Neural progenitor cell (in vitro differentiated cells): ENCODE measurements at places on chromosomes 16 and 17. TPM values are rescaled to one million over a fixed set of nuclear protein-coding genes. Genes with fewer than 3 reads are reported as not detected.
A peak's percentile ranks its signal among the peaks of the same experiment; 100 is the strongest.

The MAP2K3 gene
- total RNA-seq = 3.5 and 9.4 TPM in 2 replicates

The GSG1L gene
- not detected in 2 replicates for total RNA-seq

- no peak for DNase-seq
Measured at GRCh38 chr17:50182783-50183420, 17.1 kb downstream of the SGCA start.

DNA sequence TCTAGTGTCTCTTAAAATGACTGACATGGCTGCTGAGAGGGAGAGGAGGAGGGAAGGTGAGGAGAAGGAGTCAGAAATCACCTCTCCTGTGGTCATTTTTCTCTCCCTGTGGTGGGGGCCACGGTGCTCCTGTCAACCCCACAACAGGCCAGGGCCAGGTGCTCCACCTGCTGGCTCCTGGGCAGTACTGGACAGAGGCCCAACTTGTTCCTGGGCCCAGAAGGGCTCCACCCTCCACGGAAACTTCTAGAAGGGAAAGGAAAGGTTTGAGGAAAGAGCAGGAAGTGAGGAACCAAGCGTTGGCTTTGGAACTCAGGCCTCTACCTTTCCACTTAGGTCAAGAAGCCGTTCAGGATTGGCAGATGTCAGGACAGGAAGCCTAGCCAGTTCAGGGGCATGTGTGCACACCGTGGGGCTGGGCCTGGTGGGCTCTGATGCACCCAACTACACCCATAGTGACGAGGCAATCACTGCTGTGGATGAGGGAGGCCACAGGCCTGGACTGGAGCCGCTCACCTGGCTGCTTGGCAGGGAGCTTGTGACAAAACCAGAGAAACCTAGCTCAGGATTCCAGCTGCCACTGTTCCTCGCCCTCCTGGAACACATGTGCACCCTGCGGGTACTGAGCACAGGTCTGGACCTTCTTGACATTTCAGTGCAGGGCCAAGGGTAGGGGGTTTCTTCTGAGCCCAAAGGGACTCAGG lies 36.1 kb downstream of the WNT3 start:
- DNase-seq = peak; percentile 62

DNA sequence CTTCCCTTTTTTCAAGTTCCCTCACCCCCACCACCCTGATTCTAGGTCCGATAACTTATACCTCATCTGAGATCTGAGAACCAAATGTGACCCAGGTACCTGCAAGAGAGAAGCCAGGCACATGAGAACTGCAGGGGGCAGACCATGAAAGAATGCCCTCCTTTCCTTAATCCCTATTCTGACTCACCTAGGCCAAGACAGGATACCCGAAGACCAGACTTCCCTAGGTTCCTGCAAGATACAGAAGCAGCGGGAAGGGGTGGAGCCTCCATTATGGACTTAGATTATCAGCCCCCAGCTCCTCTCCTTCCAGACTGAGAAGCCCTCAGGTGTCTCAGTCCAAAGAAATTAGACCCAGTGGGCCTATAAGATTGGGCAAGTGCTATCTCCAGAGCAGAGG lies 2.1 kb downstream of the KCNAB3 start:
- DNase-seq = no peak

DNA sequence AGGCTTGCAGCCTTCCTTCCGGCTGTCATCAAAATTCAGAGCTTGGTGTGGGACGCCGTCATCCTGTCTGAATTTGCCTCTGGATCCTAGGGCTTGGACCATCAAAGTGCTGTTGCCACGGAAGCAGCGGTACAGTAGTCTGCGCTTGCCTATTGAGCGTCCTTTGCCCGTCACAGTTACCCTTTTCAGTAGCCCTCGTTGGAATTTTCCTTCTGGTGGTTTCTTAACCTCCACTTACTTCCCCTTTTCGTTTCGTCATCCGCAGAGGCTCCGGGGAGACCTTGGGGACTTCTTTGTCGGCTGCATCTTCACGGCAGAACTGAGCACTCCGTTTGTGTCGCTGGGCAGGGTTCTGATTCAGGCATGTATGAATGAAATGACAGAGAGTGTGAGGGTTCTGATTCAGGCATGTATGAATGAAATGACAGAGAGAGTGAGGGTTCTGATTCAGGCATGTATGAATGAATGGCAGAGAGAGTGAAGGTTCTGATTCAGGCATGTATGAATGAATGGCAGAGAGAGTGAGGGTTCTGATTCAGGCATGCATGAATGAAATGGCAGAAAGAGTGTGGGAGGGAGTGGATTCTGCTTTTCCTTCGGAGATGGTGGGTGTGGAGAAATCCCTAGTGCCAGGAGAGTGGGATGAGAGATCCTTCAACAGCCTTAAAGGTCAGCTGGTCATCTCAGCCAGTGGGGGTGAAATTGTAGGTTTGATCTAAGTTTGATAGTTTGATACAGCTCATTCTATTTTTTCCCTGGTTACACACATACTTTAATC lies 8.0 kb downstream of the TLCD3A start:
- no peak for DNase-seq

GRCh38 chr16:11700264-11701029 lies 32.2 kb downstream of the SNN start:
- DNase-seq = no peak

The YBX2 gene
- 2.7 and 9.1 TPM in 2 replicates for total RNA-seq

DNA sequence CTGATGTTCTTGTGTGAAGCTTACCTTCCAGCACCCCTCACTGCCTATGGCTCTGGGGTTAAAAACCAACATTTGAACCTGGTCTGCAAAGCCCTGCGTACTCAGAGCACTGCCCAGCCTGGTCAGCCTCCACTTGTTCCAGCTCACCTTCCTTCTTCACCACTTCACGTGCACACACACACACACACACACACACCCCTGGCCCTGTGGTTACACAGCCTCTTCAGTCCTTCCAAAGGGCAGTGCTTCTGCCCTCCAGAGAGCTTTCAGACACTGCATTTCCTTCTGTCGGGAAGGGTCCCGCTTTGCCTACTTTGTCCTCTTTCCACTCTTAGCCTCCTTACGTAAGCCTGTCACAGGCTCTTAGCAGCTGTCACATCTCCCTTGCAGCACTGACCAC lies 9.6 kb upstream of the TMEM220 start:
- DNase-seq = no peak

The ALDH3A1 gene
- 1.4 TPM in 1 of 2 replicates, not detected in the other for total RNA-seq

- no peak for DNase-seq
Measured at GRCh38 chr17:45230787-45231480, 9.2 kb downstream of the FMNL1 start.
